Osteoblast (primary cell): ENCODE measurements at places on chromosomes 12 and 14.

GRCh38 chr14:72305561-72305960 is 373.3 kb downstream of the RGS6 start:
- no peak for DNase-seq

GRCh38 chr14:56482310-56482911 is 97.2 kb upstream of the TMEM260 start:
- DNase-seq = no peak

- peak; percentile 1 for DNase-seq
Measured at GRCh38 chr14:32509632-32510187, 180.6 kb downstream of the AKAP6 start.

DNA sequence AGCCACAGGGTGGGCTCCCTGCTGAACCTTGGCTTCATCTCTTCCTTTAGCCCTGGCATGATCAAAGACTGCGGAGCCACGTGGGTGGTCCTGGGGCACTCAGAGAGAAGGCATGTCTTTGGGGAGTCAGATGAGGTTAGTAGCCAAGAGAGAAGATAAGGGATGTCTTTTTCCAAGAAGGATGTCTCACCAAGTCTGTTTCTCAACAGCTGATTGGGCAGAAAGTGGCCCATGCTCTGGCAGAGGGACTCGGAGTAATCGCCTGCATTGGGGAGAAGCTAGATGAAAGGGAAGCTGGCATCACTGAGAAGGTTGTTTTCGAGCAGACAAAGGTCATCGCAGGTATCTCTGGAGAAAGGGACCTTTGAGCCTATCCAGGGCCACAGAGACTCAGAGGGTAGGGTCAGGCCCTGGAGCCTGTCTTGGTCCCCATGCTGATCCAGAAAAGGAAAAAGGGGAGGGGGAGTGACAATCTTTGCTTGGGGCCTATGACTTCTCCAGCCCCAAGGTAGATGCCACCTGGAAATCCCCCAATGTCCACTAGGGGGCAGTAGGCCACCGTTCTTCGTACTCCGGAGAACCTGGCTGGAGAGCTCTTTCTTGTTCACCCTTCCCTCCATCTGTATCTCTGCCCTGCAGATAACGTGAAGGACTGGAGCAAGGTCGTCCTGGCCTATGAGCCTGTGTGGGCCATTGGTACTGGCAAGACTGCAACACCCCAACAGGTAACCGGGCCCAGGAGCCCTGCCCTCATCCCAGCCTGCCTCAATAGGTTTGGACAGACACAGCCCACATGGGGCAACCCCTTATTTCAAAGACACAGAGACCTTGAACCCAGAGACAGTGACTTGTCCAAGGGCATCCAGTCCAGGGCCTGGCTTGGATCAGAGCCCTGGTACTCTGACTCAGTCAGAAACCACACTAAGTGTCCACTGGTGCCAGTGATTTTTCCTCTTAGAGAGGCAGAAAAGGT is 2.0 kb downstream of the TPI1 start:
- DNase-seq = peak; percentile 97

DNA sequence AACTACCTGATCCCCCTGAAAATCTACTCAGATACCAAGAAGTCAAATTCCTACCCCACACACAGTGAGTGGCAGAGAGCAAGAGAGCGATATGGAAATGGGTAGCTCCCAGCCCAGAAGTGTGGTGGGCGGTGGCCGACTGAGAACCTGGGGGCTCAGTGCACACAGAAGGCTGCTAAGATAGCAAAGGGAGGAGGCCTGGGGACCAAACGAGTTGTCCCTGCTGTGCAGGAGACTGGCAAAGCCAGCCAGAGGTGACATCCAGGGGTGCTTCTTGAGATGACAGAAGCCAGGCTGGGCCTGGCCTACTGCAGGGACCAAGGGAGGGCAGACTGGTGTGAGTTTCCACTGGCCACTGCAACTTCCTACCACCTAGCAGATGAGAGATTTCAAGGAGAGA is 52.9 kb downstream of the VWF start:
- peak; percentile 23 for DNase-seq

- DNase-seq = peak; percentile 90
Measured at GRCh38 chr12:55847603-55848291, 5.0 kb upstream of the MMP19 start.

GRCh38 chr14:69554500-69554899 is 20.2 kb downstream of the CCDC177 start:
- DNase-seq = no peak
